T-helper 2 cell treated with Interferon-gamma antibody and Interleukin-4, amounts not matched to agents 5 μg/mL and 100 μg/mL, for 36 hours (primary cell): ENCODE measurements at places on chromosomes 6 and 20.
A peak's percentile ranks its signal among the peaks of the same experiment; 100 is the strongest.

- DNase-seq: no peak
These were observed 157.2 kb downstream of the PTPRT start for GRCh38 chr20:43032459-43032858.

DNA sequence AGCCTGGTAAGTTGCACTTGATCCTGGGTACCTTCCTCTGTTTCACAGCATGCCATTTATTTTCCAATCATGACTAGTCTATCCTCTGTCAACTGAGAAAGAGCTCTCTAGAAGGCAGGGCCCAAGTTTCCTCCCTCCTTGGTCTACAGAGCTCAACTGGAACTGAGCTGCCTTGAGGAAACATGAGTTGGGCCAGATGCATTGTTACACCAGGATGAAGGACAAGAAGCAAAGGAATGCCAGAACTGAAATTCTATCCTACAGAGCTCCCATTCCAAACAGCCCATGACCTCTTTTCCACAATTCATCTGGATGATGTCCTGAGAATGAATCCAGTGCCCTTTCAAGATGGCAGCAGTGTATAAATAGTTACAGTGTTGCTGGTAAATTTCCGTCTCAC lies 66.7 kb upstream of the E2F3 start:
- no peak for DNase-seq

- DNase-seq: no peak
These were observed 432.8 kb downstream of the HDGFL1 start for GRCh38 chr6:23002044-23002619.

GRCh38 chr6:90573624-90574023 lies 13.2 kb downstream of the MAP3K7 start:
- no peak for DNase-seq

DNA sequence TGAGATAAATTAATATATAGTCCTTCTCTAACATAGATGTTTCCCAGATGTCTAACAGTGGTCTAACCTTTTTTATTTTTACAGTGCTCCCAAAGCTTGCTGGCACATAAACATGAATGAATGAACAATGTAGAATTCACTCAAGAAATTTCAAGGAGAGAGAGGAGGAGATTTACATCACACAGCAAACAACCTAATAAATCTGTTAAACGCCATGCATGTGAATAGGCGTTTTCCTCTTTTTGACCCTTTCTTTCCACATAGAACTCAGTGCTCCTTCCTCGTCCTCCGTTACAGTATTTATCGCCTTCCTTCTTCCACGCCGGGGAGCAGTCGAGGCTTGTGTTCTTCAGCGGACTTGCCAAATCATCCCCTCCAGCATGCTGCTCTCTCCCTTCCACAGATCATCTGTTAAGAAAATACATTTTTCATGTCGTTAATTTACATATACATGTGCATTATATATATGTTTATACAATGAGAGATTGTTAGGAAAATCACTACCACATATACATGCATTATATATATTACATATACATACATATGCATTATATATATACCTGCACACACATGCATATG lies 93.0 kb downstream of the SLC35B3 start:
- no peak for DNase-seq

DNA sequence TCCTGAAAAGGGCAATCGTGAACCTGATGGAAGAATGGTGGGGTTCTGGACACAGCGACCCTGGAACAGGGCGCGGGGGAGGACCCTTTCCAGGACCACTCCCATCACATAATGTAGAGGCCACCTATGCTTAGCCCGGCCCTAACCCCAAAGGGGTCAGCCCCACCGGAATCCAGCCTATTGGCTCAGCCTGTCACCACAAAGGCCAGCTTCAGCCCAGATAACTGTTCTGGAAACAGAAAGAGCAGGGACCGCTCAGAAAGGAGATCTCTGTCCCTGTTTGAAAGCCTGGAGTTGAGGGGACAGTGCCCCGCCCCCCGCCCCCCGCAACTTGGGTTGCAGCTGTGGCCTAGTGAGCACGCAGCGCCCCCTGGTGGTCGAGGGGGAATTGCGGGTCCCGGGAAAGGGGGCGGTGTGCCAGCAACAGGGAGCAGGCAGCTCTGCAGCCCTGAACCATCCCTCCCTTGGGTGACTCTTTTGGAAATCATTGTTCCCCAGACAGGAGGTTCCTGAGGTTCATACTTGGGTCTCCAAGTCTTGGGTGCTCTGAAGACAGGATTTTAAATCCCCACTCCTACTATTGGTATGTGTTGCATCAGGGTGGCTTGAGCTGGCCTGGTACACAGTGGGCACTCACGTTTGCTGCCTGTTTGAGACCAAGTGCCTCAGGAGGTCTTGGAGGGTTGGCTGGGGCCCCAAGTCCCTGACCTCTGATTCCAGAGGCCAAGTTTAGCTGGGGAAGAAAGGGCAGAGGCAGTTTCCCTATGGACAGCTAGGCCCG lies 1.5 kb downstream of the SIGLEC1 start:
- DNase-seq: peak; percentile 63

- DNase-seq: no peak
These were observed 39.2 kb downstream of the CYP24A1 start for GRCh38 chr20:54134445-54135220.

GRCh38 chr20:23659989-23660837 lies 22.5 kb upstream of the CST3 start:
- DNase-seq: no peak

GRCh38 chr6:91029211-91029610 lies 442.3 kb upstream of the MAP3K7 start:
- DNase-seq: no peak

DNA sequence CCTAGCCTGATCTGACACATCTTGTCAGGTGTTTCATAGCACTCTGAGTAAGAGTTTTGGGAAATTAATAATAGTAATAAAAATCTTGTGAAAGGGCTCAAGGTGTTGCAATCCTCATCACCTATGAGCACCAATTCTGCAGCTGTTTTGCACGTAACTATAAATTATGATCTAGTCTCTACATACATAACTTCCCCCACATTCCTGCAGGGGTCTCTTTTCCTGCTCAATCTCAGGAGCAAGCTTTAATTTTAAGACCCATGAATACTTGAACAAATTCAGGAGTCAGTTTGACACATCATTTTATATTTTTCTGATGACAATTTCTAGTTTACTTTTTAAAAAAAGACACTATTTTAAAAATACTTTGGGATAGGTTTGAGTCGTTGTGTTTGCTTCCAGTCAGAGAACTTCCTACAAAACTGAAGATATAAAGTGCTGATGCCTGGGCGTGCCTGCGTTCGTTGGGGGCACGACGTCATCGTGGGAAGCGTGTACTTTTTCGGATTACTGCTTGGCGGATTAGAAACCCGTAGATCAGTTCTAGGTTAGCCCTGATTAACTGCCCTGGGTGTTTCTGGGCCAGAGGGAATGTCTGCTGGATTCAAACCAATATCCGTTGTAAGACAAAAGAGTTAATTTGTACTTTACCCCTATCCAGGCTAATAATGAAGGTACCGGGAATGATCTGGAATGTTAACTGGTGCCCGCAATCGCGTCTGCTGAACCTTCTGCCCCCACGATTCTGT lies 1.0 kb upstream of the E2F3 start:
- DNase-seq: peak; percentile 49

- no peak for DNase-seq
These were observed 5.5 kb downstream of the ZBP1 start for GRCh38 chr20:57614490-57615444.

DNA sequence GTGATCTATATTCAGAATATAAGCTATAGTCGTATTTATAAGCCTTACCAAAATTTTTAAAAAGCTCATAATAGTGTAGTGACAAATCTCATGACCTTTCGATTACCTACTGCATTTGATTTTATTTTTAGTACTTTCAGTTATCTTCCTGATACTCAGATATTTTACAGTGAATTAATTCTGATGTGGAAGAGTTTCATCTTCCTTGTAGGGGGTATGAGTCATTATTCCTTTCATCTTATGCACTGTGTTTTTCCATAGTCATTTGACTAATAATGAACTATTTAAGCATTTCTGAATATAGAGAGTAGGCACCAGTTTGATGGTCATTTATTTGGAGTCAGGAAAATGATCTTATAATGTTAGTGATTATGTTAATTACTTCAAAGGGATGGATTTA lies 36.4 kb downstream of the HDGFL1 start:
- no peak for DNase-seq

DNA sequence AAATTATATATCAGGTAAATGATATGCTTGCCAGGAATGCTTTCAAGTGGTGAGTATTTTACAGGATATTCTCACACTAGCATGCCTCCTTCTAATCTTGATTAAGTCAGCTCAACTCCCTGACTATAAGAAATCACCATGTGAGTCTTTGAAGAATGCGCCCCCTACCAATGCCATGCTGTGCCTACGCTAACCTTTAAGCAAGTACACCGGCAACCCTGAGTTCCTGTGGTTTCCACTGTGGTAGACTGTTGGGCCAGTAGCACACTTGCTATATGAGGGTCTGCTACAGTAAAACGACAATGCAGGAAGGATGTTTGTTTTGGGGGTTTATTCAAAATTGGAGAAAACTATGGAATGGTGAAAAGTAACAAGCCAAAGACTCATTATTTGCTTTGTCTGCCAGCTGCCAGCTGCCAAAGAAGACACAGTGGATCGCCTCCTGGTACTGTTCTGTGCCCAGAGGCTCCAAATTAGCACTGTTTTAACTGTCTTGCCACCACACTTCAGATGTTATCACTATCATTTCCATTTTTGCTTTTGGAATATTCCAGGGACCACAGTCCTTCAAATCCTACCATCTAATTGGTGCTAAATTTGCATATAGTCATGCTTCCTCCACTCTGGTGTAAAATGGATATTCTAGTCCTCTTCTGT lies 333.5 kb downstream of the RNGTT start:
- no peak for DNase-seq

DNA sequence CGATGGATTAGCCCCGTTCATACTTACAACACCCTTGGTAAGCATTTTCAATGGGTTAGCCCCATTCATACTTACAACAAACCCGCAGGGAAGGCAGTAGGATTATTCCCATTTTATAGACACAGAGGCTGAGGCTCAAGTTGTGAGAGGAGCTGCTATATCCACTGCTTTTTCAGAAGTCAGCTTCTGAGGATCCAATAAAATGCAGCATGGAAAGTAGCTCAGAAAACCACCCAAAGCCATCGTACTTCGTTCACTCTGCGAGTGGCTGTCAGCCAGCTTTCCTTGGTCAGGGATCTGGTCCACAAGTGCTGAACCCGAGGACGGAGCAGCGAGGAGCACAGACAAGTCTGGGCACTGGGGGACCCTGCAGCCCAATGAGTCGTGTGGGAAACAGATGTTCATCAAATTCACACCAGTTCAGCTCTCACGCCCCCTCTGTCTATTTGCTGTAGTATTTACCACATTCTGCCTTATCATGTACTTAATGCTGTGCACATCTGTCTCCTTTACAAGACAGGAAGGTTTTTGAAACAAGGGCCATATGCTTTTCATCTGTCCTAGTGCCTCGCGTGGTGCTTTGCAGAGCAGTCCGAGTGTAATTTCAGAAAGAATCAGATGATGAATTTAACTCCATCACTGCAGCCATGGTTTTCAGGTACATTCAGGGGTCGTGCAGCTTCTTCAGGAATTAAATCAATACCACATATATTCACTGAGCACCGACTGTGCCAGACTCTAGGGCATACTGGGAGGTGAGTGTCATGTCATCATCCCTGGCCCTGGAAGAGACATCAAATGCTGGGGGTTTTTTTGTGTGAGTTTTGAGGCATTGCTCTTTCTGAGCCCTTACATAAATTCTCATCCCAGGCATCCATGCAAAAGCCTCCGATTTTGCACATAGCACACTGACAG lies 256.9 kb downstream of the CDH26 start:
- DNase-seq: no peak
